ENCODE measurements at places on chromosomes 5 and 9.

GRCh38 chr5:136636001-136636400 is 270.7 kb upstream of the TRPC7 start:
- no peak for DNase-seq

GRCh38 chr5:132669966-132670882 is 3.6 kb upstream of the IL4 start:
- DNase-seq = no peak

- no peak for DNase-seq
These were observed 1268.5 kb upstream of the C9orf72 start for GRCh38 chr9:28841775-28842174.

- DNase-seq = peak; percentile 52
These were observed at the start of gene NME5 for GRCh38 chr5:138138949-138139780. Gene NME5, minus strand, starts transcription at chr5:138139428. Its CDS starts 648 bp downstream, at chr5:138138780.

DNA sequence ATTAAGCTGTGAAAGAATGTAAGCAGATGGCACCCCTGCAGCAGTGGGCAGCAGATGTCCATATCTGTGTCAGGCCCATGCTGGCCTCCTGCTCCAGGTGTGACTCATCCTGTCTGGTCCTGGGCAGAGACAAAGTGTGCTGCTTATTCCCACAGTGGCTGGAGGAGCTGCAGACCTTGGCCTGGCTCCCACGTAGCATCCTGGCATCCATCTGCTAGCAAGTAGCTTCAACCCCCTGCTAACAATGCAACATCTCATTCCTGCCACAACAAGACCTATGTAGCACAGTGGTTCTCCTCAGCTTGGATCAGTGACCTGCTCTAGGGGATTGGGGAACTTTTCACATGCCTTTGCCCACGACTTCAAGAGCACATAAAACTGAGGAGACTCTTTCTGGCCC is 126.4 kb upstream of the SLC12A2 start:
- peak; percentile 41 for DNase-seq

DNA sequence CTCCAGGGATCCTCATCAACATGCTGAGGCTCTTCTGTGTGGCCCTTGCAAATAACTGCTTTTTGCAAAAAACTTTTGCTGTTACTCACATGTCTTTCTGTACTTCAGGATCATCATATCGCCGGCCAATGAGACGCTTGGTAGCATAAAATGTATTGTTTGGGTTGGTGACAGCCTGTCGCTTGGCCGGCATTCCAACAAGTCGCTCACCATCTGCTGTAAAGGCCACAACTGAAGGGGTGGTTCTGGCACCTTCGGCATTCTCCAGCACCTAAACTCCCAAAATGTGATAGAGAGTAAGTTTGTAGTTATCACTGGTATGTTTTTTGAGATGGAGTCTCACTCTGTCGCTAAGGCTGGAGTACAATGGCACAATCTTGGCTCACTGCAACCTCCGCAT is 4.3 kb downstream of the HSPA9 start:
- no peak for DNase-seq

GRCh38 chr5:50947906-50948683 is 281.7 kb downstream of the PARP8 start:
- no peak for DNase-seq

DNA sequence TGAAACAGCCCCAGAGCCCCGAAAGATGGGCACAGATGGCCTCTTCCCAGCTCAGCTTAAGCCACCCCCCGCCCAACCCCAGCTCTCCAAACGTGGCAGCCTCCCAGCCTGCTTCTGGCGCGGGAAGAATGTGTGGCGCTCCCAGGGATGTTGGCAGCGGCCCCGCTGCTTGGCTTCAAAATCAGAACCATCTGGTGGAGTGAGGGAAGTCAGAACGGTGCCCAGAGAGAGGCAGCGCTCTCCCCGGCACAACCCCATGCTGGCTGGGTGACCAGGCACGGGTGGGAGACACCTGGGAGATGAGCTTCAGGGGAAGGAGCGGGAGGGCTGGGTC is 72.7 kb upstream of the ORM1 start:
- peak; percentile 84 for DNase-seq

GRCh38 chr9:15277400-15278090 is 29.5 kb downstream of the TTC39B start:
- peak; percentile 70 for DNase-seq

- DNase-seq = no peak
These were observed 106.0 kb downstream of the CAAP1 start for GRCh38 chr9:26786564-26786963.

DNA sequence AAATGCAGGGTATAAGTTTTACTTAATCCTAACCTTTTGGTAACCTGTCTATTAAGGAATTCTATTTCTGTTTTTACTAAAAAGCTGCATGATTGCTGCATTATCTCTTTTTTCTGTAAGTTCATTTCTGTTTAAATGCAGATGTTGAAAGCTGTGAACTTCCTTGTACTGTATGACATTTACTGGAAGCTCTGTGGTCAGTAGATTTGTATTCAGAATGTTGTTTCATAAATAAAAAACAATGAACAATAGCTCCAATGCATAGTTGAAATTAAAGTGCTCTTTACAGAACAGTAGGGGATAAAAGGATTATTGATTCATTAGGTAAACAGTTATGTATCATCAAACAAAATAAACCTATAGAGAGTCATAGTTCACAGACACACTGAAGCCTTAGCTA is 46.5 kb upstream of the FKTN start:
- DNase-seq = peak; percentile 6

DNA sequence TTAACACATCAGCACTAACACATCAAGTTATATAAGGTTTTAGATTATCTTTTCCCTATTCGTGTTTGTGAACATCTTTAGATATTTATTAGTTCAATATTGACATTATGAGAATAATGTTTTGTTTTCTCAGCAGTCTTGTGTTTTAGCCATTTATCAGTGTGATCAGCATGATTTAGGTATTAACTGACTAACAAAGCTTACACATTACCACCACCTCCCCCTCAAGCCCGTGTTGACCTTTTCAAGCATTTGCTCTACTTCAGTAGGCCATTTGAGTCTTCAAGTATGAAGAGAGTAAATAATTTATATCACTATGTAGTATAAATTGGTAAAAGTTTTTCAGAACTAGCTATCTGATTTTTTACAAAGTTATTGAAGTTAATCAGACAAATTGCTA is 6.9 kb downstream of the PBX3 start:
- DNase-seq = no peak

DNA sequence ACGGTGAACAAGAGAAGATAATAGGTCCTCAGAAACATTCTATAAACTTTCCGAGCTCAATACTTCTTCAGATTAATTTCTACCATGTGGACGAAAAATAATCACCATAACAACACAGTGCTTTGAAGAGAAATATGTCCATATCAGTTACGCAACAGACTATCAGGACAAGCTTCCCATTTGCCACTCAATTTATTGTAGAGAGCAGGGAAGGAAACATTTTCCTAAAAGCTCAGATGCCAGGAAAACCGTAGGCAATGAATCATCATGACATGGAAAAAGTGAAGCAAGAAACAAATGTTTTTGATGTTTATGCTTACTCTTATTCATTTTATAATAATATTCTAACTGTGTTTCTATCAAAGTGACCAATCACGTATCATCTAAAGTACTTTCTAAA is 87.6 kb downstream of the S1PR3 start:
- no peak for DNase-seq

- no peak for DNase-seq
These were observed 11.7 kb downstream of the MED7 start for GRCh38 chr5:157130925-157131324.

DNA sequence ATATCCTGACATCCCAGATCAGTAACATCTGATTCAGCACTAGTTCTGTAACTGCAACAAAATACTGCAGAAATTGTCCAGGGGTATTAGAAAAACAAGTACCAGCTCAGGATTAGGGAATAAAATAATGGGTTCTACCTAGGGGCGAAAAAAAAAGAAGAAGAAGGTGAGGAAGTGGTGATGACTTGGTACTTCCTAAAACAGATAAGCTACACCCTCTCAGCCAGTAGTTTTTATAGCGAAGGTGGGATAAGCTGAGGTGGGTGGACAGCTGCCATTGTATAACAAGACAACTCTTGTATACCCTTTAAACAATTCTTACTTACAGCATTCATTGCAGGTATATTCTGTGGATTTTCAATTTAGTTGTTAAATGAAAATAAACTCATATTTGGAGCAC is 19.1 kb downstream of the RAPGEF6 start:
- DNase-seq = no peak
